ENCODE measurements at places on chromosomes 5 and 9.

GRCh38 chr5:126003309-126003708, 419.9 kb upstream of the GRAMD2B start:
- no peak for DNase-seq

- no peak for DNase-seq
Observed at GRCh38 chr5:127834094-127834531, 130.9 kb downstream of the CCDC192 start.

DNA sequence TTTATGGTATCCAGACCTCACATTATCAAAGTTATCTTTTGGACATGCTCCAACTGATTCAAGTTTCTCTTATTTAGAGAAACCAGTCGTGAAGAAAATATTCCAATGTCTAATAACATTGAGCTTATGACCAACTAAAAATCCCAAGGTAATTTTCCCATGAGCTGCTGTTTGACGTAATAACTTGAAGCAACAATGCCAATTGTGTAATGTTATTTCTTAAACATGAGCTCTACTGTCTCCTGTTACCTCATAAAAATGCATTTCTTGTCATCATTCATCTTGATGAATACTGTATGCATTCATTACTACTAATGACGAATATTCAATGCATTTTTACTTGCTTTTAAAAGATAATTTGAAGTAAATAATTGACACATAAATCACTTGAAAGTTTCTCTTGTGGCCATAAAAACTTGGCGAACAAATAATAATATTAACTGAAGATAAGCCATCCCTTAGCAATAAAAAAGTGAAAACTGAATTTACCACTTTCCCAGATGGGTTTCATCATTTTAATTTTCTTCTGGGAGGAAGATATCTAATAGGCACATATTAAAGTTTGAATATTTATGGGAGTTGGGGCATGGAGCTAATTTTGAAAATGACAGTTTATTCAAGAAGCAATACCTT, 424 bp upstream of the MARCOL start:
- no peak for DNase-seq

- no peak for DNase-seq
Observed at GRCh38 chr9:113523421-113524141, 60.1 kb downstream of the RGS3 start.

GRCh38 chr9:114446036-114446435, 58.3 kb upstream of the AKNA start:
- no peak for DNase-seq

Data from anterior cingulate cortex (tissue), 58 donors.